Fibroblast of skin of scalp (primary cell): ENCODE measurements at places on chromosomes 16 and 17.

DNA sequence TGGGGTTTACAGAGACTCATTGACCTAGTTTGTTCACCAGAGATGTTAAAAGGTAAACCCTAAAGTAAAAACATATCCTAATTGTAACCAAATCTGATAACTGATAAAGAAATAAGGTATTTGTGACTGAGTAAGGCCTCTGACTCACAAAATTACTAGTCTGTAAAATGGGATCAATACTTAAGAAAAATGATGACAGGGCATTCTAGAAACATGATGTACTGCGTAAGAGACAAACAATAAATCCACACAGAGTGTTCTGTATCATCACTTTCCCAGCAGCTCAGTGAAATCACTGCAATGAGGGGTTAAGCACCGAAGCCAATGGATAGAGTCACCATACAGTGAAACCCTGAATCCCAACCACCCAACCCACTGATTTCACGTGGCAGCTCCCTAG, 91.5 kb downstream of the VPS53 start:
- no peak for DNase-seq

GRCh38 chr17:11900041-11900476, 97.2 kb downstream of the ZNF18 start:
- DNase-seq = no peak

GRCh38 chr17:34584805-34585416, 5.5 kb downstream of the TMEM132E start:
- DNase-seq = peak; percentile 6

- DNase-seq = no peak
Observed at GRCh38 chr17:46879101-46879500, 27.7 kb downstream of the WNT9B start.

- no peak for DNase-seq
Observed at GRCh38 chr17:52201767-52202519, 43.4 kb upstream of the CA10 start.

DNA sequence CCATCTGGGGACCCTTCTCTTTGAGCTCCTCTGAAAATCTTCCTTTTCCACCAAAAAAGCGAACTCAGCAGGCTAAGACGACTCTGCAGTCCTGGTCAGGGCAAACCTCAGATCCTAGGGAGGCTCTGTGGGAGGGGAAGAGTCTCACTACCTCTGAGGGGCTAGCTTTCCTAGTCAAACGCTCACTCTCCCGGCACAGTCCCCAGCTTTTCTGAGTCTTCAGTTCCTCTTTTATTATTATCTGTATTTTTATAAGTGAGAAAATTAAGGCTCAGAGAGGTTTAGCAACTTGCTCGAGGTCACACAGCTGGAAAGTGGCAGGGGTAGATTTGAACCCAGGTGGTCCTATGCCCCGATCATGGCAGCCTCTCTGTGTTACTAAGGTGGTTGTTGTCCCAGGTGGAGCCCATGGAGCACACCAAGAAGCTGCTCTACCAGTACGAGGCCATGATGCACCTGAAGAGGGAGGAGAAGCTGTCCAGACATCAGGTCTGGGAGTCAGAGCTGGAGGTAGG, 9.1 kb upstream of the KATNB1 start:
- DNase-seq = no peak

DNA sequence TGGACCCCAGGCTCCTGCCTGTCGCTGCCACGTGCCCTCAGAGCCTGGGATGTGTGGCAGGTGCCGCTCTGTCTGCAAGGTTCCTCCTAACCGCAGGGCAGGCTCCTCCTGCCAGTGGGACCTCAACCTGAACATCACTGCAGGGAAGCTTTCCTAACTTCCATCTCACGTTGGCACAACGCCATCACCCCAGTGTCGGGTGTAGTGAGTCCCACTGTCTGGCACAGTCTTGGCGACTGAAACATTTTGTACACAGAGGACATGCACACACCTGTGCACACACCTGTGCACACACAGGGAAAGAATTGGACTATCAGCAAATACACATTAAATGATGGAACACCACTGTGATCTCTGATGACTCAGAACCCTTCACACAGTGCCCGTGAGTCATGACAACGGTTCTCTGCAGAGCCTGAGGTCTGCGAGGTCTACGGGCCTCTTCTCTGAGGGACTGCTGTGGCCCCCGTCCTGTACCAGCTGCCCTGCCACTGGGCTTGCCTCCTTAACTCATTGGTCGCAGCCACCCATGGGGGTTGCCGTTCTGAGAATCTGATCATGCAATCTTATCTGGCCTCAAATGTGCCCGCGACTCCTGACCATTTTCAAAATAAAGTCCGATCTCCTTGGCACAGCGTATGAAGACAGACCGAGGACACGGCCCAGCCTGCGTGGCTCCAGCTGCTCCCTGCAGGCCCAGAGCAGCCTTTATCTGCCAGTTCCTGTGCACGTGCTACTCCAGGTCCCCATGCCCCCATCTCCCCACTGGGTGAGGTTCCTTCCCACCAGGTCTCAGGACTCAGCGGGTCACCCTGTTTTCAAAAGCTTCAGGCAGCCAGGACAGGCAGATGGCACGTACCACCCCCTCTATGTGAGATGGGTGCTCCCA, 7.6 kb downstream of the CCDC57 start:
- peak; percentile 51 for DNase-seq

- DNase-seq = no peak
Observed at GRCh38 chr17:29051194-29051593, 8.3 kb downstream of the PIPOX start.

- peak; percentile 20 for DNase-seq
Observed at GRCh38 chr17:61143026-61143425, 256.6 kb upstream of the TBX2 start.

GRCh38 chr17:61202564-61202963, 197.1 kb upstream of the TBX2 start:
- peak; percentile 28 for DNase-seq

- DNase-seq = peak; percentile 88
Observed at GRCh38 chr17:59668816-59669215, 38.4 kb downstream of the PTRH2 start.

DNA sequence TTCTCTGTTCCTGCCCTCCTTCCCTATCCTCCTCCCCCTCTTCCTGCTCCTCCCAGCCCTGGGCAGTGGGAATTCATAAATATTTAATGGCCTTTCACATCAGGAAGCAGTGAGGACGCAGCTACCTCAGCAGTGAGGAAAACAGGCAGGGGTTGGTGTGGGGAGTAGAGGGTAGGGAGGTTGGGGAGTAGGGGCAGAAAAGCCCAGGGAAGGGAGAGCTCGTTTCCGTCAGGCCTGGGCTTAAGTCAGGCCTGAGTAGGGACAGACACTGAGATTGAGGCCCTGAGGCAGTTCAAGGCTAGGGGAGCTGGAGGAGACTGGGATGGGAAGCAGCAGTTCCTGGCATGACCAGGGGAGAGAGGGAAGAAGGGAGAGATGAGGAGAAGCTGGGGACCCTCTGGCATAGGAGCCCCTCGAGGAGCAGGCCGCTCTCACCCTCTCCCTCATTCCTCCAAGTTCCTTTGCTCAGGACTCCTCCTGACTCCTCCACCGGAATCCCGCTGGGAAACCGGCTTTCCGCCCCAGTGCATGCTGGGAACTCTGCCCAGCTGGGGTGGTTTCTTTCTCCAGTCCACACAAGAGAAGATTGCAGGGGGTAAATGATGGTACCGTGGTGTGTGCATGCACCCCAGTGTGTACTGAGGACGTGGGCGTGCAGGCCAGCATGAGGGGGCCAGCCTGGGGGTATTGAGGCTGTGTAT, 6.2 kb downstream of the SAMD14 start:
- peak; percentile 45 for DNase-seq

DNA sequence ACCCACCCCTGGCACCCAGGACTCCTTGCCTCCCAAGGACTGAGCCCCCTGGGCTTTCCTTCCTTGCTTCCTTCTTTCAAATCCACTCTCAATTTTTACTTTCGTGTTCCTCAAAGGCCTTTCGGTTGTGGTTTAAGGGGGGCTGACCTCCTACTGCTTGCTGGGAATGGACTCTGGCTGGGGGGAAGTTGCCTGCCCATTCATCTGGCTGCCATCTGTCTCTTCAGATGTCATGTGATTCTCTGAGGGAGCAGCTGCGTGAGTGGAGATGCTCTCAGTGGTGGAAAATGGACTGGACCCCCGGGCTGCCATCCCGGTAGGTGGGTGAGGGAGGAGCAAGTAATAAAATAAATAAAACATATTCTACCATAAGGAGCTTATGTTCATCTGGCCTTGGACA, 93.8 kb upstream of the RPRML start:
- DNase-seq = peak; percentile 68

DNA sequence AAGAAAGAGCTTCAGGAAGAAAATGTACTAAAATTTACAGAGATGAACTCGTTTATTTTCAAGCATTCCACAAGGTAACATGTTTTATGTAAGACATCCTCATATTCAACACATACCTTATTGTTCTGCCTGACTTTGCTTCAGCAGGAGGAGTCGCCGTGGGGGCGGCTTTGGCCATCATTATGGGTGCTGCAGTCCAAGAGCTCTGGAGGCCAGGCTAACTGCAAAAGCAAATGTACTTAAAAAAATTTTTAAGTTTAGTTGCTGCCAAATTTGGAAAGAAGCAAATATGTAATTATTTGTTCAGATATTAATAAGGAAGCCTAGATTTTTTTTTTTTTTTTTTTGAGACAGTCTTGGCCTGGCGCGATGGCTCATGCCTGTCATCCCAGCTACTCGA, 4.1 kb upstream of the SPG7 start:
- DNase-seq = no peak

DNA sequence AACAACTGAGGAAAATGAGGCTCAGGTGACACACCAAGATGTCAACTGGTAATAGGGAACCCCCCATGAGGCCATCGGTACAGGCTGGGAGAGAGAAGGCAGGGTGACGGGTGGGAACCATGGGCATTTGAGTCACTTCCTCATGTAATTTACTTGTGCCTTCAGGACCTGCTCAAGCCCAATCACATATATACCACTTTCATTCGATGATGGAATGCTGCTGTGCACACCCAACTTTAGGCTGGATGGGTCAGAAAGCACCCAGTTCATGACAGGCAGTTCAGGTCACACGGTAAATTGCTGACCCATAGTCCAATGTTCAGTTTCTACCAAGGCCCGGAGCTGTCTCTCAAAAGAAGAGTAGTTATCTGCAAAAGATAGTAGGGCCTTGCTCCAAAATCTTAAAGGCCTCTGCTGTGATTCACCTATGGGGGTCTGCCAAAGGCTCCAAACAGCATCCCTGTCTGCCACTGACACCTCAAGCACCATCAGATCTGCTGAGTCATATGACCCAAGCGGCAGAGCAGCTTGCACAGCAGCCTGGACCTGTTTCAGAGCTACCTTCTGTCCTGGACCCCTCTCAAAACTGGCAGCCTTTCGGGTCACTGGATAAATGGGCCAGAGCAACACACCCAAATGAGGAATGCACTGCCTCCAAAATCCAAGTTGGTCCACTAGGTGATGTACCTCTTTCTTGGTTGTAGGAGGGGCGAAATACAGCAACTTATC, 24.7 kb downstream of the ZZEF1 start:
- no peak for DNase-seq

DNA sequence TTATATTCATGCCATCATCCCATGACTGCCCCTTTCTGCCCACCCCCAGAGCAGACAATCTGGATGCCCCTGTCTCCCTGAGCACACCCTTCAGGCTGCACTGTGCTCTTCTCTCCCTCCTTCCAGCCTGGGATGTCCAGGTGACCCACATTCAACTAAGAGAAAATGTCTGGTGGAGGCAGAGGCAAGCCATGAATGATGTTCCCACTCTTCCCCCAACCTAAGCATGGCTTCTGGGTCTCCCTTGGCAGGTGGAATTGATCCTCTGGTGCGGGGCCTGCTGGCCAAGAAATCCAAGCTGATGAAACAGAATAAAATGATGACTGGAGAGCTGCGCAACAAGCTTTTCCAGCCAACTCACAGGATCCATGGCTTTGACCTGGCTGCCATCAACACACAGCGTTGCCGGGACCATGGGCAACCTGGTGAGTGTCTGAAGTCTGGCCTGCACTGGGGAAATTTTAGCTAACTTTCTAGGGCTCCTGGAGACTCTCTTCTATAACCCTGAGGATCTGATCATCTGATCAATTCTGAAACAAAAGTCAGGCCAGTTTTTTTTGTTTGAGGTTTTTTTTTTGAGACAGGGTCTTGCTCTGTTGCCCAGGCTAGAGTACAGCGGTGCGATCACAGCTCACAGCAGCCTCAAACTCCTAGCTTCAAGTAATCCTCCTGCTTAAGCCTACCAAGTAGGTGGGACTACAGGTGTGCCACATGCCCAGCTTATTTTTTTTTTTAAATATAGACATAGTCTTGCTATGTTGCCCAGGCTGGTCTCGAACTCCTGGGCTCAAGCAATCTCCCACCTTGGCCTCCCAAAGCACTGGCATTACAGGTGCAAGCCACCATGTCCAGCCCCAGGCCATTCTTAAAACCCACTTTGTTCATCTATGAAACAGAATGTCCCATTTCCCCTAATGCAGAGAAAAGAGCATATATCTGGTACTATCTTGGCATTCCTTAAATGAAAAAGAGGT, 14.5 kb downstream of the MPO start:
- no peak for DNase-seq

DNA sequence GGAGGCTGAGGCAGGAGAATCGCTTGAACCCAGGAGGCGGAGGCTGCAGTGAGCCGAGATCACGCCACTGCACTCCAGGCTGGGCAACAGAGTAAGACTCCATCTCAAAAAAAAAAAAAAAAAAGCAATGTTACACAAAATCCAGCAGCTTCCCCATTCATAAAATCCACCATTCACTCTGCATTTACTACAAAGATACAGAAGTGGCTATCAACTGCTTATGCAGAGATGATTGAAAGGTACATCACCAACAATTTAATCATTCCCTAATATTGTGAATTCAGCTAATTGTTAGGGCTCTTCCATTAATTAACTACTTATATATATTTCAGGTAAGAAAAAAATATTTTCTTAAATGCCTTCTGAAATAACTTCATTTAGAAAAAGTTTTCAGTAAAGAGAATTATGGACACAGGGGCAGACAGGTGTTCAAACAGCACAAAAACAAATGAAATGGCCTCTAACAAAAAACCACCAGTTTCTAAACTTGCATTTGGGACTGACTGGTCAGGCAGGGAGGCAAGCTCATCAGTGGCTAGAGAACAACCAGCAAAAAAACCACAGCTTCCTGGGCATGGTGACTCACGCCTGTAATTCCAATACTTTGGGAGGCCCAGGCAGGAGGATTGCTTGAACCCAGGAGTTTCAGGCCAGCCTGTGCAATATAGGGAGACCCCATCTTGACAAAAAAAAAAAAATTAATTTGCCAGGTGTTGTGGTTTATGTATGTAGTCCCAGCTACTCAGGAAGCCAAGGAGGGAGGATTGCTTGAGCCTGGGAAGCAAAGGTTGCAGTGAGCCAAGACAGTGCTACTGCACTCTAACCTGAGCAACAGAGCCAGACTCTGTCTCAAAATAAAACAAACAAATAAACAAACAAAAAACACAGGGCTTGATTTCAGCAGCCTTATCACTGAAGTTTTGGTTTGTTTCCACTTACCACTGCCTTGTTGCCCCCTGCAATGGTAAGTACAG, 26.3 kb downstream of the ERN1 start:
- peak; percentile 35 for DNase-seq

GRCh38 chr17:51720439-51720838, 438.1 kb downstream of the CA10 start:
- DNase-seq = no peak

DNA sequence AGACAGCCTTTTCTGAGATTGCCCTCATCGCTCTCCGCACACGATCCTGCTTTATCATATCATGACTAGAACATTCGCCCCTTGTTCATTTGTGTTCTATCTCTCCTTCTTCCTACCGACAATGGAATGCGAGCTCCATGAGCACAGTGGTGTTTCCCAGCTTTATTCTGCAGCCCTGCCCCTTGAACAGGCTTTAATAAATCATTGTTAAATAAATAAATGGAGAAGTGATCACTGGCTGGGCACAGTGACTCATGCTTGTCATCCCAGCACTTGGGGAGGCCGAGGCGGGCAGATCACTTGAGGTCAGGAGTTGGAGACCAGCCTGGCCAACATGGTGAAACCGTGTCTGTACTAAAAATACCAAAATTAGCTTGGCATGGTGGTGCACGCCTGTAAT, 1063.3 kb upstream of the EEF2KMT start:
- no peak for DNase-seq
